ENCODE measurements at places on chromosomes 2 and 18.

- no peak for DNase-seq
These were observed 18.9 kb upstream of the PDIA6 start for GRCh38 chr2:10831400-10831985.

DNA sequence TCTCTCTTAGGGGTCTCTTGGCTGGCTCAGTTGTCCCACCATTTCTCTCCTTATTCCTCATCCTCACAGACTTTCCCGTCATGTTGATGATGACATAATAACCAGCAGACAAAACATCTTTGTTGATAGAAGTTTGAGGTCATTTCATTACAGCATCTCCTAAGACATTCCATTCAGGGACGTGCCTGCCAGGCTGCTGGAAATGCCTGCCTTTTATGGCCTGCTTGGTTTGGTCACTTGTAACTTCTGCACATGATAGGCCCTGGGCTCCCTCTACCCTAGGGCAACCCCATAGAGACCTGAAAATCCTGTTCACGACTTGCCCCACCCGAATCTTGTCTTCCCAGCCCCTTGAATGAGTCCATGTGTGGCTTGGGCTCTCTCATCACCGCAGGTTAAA is 81.7 kb downstream of the SDC1 start:
- peak; percentile 97 for DNase-seq

- no peak for DNase-seq
These were observed 8.3 kb downstream of the C2orf81 start for GRCh38 chr2:74413001-74413698.

- DNase-seq = no peak
These were observed 52.3 kb downstream of the DIS3L2 start for GRCh38 chr2:232013701-232014353.

GRCh38 chr18:501406-501714 is 859 bp upstream of the COLEC12 start:
- no peak for DNase-seq

Data from PC-9 (cell line).